ENCODE measurements at places on chromosomes 5 and 9.
A peak's percentile ranks its signal among the peaks of the same experiment; 100 is the strongest.

DNA sequence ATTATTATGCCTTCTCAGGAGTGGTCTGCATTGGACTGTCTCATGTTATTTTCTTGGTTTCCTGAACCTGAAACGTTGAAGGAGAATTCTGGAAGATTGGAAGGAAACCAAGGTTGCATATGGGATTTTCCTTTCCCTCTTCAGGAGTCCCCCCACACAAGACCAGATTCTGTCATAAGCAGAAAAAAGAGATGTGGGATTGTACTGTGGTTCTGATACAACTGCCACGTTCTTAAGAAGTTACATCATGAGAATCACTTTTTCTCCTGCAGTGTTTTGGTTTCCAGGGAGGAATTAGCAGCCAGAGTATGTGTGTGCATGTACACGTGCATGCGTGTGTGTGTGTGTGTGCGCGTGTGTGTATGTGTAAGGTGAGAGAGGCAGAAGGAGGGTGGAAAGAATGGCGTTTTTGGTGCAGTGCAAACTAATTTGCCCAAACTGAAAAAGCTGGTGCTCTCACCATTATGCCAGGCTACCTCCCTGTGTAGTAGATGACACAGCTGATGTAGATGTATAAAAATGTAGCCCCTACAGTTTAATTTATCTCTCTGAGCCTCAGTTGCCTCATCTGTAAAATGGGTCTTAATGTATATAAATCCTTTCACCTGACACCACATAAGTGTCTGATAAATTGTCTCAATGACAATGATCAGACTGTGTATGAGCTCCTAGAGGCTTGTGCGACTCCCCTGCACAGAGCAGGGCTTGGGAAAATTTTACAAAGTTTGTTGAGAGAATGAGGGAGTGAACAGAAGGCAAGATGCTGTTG lies 38.6 kb downstream of the RALGPS1 start:
- DNase-seq: no peak

DNA sequence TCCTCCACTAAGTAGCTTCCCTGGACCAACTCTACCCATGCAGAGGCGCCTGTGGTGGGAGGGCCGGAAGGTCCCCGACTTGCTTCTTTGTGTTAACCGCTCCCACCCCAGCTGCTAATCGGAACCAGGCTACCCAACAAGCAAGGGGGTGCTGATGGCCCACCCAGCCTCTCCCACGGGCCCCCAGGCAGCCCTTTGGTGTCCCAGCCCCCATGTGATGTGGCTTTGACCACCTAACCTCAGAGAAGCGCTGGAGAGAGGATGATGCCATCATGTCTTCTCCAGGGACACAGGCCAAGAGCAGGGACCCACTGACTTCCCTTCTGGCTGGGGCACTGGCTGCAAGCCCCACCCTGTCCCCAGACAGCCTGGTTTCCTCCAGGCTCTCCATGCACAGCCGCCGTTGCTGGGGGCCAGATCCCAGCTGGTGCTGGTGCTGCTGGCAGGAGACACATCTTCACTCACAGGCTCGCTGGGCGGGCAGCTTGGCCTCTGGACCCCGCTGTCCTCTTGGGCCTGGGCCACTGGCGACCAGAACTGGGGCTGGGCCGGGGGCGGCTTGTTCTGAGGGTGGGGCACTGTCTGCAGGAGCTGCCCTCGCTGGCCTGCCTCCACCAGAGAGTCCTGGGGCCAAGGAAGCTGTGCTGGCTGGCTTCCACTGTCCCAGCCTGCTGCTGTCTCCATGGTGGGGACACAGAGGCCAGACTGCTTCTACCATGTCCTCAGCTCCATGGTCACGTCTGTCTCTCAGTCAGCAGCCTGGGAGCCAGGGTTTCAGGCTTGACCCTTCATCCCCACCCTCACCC lies 27.8 kb downstream of the LAMC3 start:
- DNase-seq: no peak

DNA sequence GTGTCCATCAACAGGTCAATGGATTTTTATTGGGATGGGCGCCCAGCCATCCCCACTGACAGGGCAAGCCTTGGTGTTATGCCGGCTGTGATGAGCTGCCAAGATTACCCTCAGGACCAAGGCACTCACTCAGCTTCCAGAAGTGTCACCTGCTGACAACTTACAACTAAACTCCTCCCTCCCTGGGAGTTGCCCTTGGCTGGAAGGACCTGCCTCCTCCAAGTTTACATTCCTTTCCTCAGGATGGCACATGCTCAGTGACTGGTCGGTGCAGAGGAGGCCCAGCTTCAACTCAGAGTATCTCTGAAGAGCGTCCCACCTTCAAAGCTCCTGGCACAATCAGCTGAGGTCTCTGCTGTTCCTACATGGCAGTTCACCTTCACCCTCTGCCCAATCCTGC lies 52.5 kb upstream of the ZBTB43 start:
- no peak for DNase-seq

DNA sequence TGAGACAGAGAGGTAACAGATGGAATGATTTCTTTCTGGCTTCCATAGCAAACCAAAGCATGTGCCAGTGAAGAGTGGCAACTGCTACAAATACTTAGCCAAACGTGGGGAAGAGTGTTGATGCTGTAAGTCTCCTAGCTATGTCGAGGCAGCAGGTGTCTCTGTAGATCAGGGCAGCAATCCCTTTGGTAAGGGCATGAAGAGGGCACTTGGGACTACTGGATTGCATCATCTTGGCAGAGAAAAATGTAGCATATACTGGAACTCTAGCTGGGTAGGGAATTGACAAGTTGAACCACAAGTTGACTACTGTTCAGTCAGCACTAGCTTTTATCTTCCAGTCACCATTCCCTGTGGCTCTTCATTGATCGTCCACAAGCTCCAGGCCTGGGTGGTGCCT lies 75.8 kb downstream of the GHR start:
- DNase-seq: no peak

- no peak for DNase-seq
Measured at GRCh38 chr5:124056326-124056990, 544.5 kb downstream of the CSNK1G3 start.

DNA sequence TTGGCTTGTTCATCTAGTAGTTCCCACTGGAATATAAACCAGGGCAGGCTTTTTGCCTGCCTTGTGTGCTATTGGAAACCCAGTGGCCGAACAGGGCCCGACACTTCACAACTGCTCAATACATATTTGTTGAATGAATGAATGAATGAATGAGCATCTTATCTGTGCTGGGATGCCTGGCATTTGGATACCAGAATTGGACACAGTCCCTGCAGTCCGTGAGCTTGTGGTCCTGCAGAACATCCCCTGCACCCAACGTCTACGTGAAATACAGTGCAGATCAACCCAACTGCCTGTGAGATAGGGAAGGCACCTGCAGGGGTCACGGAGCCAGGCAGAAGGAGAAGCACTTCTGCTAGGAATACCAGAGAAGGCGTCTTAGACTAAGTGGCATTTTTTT lies 30.0 kb upstream of the COL15A1 start:
- DNase-seq: no peak

GRCh38 chr9:115615000-115615401 lies 497.0 kb upstream of the TNC start:
- DNase-seq: no peak

GRCh38 chr9:109868207-109868606 lies 88.2 kb downstream of the PALM2AKAP2 start:
- no peak for DNase-seq

GRCh38 chr9:114417511-114417910 lies 29.7 kb upstream of the AKNA start:
- no peak for DNase-seq

- DNase-seq: no peak
Measured at GRCh38 chr5:50969151-50970031, 303.0 kb downstream of the PARP8 start.

DNA sequence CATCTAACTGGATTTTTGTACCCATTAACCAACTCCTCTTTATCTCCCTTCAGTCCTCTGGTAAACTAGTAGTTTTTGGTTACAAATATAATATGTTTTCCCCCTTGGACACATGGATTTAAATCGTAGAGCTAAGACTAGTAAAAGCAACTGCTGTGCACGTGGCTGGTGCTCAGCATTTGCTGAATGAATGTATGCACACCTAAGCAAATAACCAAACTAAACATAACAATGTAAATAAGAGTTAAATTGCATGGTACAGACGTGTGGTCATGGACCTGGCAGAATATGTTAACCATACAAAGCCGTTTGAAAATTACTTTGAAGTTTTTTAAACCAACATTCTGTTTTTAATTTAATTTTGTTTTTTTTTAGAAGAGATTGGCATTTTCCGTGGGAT lies 65.2 kb upstream of the FYB1 start:
- DNase-seq: peak; percentile 71

DNA sequence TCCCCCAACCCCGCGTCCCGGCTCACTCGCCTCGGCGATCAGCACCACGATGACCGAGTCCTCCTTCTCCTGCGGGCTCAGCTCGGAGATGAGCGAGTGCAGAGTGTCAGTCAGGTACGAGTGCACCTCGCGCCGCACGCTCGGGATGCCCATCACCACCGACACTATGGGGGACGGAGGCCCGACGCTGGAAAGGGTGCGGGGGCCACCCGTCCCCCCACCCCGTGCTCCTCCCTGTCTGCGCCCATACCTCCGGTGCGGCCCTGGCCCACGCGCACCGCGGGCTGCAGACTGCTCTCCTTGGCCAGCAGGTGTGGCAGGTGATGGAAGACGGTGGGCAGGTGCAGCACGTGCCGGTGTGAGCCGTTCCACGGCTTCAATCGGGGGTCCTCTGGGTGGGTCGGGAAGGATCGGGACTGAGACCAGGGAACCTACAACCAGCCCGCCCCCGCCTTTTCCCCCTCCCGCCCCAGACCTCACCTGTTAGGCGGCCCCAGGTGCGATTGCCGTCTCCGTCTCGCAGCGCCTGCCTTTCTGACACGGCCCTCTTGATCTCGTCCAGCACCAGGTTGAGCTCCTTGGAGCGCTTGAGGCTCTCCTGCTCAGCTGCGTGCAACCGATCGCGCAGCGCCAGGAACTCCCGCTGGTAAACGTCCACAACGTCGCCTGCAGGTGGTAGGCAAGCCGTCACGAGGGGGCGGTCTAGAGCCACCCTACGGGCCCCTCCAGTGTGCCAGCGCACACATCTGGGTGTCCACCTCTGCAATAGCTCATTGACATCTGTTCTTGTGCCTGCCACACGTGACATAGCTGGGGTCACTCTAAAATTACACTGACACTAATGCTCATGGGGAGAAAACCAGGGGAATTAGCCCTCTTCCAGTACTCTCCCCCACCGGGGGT lies 5.1 kb downstream of the MGAT4B start:
- DNase-seq: no peak

- no peak for DNase-seq
Measured at GRCh38 chr5:168359820-168360460, 68.5 kb downstream of the WWC1 start.

- DNase-seq: no peak
Measured at GRCh38 chr5:151574444-151574996, 16.6 kb downstream of the FAT2 start.

GRCh38 chr9:130088051-130088450 lies 34.3 kb downstream of the GPR107 start:
- no peak for DNase-seq

DNA sequence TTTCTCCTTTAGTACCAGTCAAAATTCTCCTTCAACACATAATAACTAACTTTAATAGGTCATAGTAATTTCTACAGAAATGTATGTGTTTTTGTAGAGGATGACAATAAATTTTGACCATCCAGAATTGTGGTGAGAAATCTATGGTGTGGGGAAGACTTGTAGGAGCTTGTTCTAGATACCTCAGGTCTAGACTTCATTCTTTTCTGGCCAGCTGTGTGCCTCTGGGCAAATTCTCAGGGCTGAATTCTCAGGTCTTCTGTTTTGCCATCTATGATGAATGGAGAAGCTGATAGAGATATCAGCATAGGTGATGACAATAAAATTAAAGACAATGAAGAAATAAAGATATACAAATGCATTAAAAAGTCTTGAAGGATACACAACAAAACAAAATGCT lies 298.6 kb upstream of the MEF2C start:
- DNase-seq: no peak

DNA sequence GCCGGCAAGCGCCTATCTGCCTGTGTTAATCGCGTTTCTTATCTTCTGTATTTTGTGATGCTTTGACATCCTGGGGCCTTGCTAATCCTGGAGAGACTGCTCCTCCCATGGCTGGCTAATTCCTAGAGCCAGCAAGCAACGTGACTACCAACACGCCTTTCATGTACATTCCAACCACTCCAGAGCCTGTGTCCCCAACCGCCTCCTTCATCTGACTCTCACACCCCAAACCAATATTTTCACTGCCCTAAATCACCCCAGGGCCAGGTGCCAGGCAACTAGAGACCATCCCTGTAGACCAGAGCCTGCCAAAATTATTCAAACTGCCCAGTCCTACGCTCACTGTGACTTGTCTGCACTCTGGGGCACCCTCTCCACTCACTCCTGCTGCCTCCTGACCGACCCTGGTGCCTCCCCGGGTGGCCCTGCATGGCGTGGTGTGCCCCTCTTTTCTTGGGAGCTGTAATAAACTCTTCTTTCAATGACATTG lies 50.5 kb upstream of the COL5A1 start:
- no peak for DNase-seq

- DNase-seq: no peak
Measured at GRCh38 chr9:84062538-84062937, 81.9 kb downstream of the RMI1 start.

- no peak for DNase-seq
Measured at GRCh38 chr9:137114220-137114612, 317 bp downstream of the DPP7 start.

DNA sequence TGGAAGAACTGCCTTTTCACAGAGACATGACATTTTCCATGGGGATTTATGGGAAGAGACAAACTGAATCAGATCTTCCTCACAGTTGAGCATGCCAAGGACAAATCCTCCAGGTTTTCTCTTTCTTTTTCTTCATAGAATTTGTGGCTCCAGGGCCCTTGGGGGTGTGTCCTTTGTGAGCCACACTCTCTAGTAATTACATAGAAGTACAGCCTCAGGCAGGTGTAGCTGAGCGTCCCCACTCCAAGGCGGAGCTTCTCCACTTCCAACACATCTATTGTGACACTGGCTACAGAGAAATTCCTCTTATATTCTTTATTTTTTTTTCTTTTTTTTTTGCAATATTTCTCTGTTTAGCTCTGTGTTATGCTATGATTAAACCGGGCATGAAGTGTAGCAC lies 420.5 kb upstream of the CD180 start:
- DNase-seq: no peak

- peak; percentile 68 for DNase-seq
Measured at GRCh38 chr9:9612270-9612669, 1000.5 kb downstream of the PTPRD start.

DNA sequence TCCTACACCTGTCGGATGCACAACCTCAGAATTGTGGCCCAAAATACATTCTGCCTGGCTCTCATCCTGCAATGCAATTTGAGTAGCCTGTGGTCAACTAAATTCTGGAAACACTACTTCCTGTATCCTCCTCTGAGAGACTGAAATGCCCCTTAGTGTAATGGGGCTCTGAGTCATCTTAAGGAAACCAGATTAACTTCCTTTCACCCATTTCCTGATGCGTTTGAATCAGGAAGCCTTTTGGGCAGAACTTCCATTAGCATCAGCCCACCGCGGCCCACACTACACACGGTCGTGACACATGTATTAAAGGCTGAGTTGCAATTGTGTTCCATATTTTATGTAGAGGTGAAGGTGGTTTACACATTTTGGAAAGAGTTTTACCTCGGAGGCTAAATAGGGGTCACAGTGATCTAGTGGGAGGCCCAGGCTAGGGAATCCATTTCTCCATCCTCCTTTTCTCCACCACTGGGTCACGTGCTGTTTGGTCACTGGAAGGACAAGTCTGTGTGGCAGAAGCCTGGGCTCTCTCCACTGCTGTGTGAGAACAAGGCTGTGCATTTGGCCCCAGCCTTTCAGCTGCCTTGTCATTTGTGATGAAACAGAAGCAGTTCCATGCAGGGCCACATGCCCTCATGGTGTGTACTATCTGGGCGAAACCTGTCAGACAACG lies 55.9 kb downstream of the DAP start:
- DNase-seq: no peak

GRCh38 chr5:158492136-158492535 lies 607.6 kb downstream of the EBF1 start:
- no peak for DNase-seq

Measured in SHP77 treated with DMSO at 0.1 percent for 48 hours (cell line).